HuH-7 (cell line): ENCODE measurements at places on chromosomes 16 and 17.

DNA sequence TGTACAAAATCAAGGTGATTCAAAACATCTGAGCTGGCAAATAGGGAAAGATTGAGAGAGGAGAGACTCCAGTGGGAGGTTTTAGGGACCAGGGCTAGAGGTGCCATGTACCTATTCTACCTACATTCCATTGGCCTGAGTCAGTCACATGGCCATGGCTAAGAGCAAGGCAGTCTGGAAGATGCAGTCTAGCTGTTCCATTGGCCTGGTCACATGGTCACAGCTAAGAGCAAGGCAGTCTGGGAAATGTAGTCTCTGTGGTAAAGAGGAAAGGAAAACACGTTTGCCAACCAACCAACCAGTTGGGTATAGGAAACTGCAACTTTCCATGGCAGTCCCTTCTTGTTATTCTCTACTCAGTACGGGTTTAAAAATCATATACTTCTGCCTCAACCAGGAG is 369.1 kb downstream of the XYLT1 start:
- DNase-seq: no peak

DNA sequence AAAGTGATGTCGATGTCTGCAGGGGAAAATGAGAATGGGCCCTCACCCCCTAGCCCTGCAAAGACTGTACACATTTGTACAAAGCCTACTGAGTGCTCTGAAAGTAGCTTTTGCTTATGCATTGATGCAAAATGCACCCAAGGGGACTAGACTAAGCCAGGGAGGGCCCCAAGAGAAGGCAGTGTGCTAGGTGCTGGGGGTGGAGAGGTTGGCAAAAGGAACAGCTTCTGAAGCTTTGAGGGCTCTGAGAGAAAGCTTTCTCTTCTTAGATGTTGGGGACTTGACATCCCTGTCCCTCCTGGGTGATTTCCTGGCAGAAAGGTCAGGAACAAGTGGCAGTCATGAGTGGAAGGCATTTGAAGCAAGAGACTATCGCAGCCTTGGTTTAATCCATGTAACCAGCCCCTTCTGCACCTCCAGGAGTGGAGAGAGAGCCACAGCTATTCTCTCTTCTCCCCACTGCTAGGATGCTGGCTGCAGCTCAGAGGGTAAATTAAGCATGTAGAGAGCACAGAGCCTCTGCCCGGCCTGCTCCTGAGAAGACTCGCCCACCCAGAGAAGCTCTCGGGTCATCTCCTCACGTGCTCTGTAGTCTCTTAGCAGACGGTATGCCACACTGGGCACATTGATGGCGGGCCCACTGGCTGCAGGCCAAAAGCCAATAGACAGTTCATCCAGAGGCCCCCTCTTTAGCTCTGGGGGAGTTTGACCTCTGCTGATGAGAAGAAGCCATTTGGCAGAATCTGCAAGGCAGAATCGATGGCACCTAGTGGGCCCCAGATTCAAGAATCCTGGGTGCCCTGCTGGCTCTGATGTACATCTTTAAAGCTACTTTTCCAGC is 221.4 kb downstream of the MSI2 start:
- no peak for DNase-seq

GRCh38 chr16:75456971-75457370 is 7.5 kb downstream of the TMEM170A start:
- no peak for DNase-seq

- no peak for DNase-seq
These were observed 205.2 kb downstream of the STX8 start for GRCh38 chr17:9370467-9370866.

- no peak for DNase-seq
These were observed 8.4 kb upstream of the SLC47A2 start for GRCh38 chr17:19724501-19725420.

DNA sequence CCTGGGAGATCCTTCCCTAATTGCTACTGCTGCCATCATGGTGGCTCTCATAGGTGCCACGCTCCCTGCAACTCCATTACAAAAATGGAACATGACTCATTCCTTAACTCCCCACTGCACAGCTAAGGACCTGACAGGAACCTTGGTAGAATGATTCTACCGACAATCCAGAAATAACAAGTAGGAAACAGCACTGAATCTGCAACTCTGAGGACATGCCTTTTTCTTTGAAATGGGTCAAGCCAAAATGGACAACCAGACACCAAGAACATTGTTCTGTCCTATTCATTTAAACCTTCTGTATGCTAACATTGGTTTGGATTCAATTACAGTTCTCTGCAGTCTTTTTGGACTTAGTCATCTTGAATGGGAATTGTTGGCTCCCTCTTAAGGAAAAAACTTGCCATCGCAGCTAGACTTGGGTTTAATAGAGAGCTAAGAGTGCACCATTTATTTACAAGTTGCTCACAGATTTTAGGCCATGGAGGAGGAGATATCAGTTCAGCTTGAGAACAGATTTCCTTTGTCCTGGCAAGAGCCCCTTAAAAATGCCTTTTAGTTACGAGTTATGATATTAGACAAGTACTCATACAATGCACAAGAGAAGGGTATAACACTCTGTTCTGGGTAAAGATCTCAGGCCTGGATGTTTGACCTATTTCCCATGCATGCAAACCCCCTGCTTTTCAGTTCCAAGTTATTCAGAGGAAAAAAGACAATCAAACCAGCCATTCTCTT is 20.9 kb upstream of the NSRP1 start:
- DNase-seq: peak; percentile 30

- DNase-seq: peak; percentile 23
These were observed 27.8 kb upstream of the C16orf78 start for GRCh38 chr16:49345829-49346228.

DNA sequence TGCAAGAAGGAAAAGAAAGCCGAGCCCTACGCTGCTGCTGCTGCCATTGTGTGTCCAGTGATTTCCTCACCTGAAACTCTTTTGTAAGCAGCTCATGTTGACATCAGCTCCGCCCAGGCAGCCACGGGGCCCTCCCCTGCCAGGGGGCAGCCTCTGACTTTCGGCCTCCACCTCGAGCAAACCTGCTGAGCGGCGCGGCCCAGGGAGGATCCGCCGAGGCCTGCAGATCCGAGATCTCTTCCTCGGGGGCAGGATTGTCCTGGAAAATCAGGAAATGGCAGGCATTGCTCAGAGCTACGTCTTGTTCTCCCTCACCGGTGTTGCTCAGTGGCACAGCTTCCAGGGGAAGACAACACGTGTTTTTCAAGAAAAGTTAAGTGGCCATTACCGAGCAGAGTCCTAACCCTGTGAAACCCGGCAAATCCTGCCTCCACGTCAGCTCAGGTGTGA is 35.6 kb upstream of the ZNF750 start:
- no peak for DNase-seq

- DNase-seq: no peak
These were observed 64.4 kb downstream of the ABCC6 start for GRCh38 chr16:16158741-16159374.

- no peak for DNase-seq
These were observed 18.6 kb downstream of the GRIN2C start for GRCh38 chr17:74840989-74841666.

DNA sequence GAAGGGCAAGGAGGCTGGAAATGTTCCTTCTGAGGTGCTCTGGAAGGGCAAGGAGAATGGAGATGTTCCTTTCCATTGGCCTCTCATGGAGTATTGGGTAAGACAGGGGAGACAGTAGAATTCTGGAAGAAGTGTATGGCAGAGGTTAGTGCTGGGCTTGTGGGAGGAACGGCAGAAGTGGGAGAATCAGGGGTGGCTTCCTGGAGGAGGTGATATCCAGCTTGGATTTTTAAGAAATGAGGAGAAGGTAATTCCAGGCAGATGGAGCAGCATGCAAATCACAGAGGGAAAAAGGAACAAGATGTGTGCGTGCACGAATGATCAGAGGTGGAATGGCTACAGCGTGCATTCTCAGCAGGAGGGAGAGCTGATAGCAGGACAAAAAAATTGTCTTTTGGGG is 45.1 kb upstream of the ASIC2 start:
- DNase-seq: no peak

- no peak for DNase-seq
These were observed 372 bp upstream of the NDE1 start for GRCh38 chr16:15649727-15650018.

DNA sequence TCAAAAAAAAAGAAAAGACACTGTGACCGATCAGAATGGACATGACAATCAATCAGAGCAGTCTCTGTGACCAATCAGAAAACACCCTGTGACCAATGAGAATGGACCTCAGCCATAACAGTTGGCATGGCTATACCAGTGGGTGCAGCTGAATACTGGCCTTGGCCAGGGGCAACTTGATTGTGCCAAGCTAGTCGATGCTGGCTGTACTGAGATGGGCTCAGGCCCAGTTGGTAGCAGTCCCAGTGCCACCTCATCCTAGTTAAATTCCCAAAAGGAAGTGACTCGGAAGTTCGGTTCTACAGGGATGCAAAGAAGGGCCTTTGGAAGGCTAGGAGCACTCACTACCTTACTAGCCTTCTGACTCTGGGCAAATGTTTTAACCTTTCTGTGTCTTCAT is 37.2 kb upstream of the BCO1 start:
- no peak for DNase-seq

DNA sequence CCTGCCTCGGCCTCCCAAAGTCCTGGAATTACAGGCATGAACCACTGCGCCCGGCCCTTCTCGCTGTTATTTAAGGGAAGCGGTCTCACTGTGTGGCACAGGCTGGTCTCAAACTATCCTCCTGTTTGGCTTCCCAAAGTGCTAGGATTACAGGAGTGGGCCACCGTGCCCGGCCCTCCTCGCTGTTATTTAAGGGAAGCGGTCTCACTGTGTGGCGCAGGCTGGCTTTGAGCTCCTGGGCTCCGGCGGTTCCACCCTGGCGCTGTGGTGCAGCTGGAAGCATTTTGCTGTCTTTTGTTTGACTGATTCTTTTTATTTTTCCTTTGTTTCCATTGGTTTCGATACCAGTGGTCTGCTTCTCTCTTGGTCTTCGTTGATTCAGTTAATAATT is 40.7 kb downstream of the FOXK2 start:
- no peak for DNase-seq

- DNase-seq: no peak
These were observed 93.0 kb downstream of the GOSR1 start for GRCh38 chr17:30570191-30570590.

GRCh38 chr17:80919331-80920311 is 72.0 kb upstream of the CHMP6 start:
- DNase-seq: no peak

DNA sequence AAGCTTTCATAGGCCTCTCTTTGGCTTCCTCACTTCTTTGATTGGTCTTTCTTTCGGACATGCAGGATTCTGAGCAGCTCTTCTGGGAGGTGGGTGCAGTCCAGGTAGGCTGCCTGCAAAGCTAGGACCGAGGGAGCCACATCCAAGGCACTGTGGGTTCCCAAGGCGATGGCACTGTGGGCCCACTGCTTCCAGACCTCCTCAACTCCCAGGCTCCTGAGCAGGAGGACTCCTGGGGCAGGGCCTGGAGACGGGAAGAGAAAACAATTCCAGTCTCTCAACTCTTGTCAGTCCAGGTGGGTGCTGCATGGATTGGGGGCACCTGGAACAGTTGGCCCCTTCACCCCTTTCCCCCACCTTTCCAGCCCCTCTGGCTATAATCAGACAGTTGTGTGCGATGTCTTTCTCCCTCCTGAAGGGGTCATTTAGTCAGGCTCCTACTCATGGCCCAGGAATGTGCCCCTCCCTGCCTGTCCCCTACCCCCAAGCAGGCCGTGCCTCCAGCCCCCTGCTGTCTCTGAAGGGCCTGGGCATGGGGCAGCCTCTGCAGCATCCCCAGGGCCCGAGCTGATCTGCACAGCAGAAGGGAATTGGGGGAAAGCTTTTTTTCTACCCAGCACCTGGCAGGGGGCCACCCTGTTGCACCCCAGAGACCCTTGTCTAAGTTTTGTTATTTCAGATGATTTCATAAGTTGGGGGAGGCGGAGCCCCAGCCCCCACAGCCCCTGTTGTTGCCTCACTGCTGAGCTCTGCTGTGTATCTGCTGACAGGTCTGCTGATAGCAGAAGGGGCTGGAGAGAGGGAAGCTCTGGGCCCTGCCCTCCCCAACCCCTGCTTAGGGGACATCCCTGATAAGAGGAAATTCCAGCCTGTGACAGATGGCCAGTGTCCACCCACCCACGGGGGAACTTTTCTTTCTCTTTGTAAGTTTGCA is 330.3 kb downstream of the SEC14L1 start:
- DNase-seq: peak; percentile 42

DNA sequence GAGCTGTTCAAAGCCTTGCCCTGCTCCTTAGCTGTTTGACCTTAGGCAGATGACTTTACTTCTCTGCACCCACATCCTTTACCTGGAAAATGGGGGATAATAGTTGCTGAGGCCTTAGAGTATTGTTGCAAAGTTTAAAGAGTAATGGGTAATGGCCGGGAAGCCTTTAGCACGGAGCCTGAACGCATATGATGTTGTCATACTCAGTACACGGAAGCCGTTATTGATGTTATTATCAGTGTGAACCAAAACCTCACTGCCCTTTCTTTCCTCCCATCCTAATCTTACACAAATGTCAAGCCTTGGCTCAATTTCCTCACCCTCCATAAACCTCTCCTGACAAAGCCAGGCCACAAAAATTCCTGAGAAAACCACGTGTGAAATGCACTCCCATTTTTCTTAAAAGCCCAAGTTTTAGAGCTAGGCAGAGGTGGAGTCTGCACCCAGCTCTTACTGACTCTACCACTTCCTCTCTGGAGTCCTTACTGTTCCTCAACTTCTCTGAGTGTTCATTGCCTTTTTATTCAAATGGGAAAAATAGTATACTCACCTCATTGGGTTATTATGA is 67.3 kb upstream of the CACNG3 start:
- no peak for DNase-seq

DNA sequence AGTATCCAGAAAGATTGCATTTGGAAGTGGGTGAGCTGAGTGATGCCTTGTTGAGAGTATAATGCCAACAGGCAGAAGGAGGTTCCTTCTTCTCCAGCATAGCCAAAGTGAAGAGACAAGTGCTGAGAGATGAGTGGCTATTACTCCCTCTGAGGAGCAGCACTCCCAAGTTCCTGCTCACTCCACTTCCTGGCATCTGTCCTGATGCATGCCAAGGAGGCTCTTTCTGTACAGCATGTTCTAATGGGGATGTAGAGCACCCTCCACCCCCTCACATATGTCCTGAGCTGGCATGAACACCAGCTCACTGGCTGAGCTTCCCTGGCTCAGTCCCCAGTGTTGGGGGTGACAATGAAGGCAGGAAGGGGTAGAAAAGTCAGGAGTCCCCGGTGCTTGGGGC is 44.2 kb upstream of the DNAH9 start:
- DNase-seq: no peak

GRCh38 chr17:18364166-18364565 is 816 bp upstream of the SHMT1 start:
- no peak for DNase-seq

- no peak for DNase-seq
These were observed 29.8 kb downstream of the SLC47A2 start for GRCh38 chr17:19686400-19687090.

GRCh38 chr17:50046667-50047066 is 9.2 kb upstream of the ITGA3 start:
- DNase-seq: no peak

DNA sequence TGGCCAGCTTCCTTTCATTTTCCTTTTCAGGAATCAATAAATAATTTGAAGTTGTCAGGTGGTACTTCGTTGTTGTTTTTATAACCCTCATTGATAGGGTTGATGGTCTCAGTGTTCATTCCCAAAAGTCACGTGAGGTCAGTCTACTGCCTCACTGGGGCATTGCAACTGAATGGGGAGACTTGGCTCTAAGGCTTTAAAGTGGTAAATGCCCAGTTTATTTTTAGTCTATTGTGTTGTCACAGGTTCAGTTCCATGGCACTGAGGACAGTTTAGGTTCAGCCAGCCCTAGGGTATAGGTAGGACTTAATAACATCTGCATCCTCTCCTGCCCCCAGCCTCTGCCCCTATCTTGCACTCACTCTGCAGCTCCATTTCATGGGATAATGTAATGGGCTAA is 33.5 kb upstream of the NGFR start:
- no peak for DNase-seq

GRCh38 chr16:11774065-11774626 is 22.9 kb downstream of the ZC3H7A start:
- no peak for DNase-seq
